ENCODE measurements at places on chromosomes 3 and 15.

- no peak for DNase-seq
Measured at GRCh38 chr3:159917141-159917540, 71.5 kb upstream of the IL12A start.

DNA sequence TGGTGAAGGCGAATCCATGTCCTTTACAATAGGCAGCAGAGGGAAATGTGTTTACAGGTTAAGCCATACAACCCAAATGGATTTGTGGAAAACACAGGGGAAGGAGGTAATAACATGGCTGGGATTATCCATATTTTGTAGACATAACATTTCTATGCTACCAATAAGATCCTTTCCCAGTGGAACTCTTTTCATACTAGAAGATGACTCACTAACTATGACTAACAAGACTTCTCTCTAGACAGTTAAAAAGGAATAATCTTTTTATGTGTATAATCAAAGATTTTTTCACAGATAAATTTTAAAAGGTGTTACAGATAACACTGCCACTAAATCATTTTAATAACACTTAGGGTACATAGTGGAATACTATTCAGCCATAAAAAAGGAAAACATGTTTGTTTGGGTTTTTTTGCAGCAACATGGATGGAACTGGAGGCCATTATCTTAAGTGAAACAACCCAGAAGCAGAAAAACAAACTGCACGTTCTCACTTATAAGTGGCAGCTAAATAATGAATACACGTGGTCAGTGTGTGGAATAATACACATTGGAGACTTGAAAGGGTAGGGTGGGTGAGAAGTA is 39.6 kb downstream of the VPS13C start:
- no peak for DNase-seq

DNA sequence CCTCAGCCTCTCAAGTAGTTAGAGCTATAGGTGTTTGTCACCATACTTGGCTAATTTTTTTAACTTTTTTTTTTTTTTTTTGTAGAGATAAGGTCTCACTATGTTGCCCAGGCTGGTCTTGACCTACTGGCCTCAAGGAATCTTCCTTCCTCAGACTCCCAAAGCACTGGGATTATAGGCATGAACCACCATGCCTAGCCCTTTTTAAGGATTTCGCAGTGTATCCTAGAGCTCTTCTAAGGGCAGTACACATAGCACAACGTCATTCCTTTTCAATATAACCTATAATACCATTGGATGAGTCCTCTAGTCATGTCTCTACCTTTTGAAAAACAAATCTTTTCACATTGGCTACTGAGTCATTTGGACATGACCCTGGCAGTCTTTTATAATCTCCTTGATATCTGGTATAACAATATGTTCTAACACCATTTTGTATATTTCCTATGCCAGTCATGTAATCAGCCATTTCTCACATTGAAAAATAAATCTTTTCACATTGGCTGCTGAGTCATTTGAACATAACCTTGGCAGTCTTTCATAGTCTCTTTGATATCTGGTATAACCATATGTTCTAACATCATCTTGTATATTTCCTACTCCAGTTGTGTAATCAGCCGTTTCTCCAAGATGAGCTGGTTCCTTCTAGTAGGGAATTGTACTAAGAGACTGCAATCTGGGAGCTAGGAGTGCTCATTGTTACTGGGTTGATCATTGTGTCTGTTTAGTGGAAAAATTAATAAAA is 944.7 kb downstream of the MCTP2 start:
- no peak for DNase-seq

DNA sequence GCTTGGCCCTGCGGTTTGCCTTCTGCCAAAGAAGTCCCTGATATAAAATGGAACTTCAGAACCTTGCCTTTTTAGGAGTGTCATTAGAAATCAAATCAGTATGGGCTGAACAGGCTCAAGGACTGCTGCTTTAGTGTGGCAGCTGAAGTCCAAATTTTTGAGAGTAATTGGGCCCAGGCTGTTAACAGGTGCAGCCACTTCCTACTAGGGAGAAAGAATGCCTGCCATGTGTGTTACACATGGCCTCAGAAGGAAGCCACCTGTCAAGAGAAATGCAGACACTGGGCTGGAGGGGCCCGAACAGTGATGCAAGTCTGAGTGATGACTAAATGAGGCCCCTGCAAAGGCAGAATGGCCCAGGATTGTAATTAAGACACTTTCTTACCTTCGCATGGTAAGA is 786.7 kb upstream of the CFAP20DC start:
- no peak for DNase-seq

DNA sequence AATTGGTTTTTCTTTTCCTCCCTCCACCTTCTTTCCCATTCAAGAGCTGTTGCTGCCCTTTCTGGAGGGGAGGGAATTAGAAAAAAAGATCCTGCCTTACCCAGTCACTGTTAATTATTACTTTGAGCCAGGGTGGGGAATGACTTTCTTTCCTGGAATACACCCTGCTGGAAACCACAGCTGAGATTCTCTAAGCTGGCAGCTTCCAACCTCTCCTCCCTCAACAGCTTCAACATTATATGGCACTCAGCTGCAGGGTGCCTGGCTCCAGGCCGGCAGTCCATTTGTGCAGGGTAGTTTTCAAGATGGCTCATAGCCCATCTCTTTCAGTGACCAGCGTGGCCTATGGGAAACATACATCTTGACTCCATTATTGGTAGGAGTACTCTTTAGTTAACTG is 105.8 kb downstream of the UBE3A start:
- no peak for DNase-seq

- DNase-seq: no peak
Measured at GRCh38 chr15:100311154-100311625, 30.6 kb downstream of the ADAMTS17 start.

DNA sequence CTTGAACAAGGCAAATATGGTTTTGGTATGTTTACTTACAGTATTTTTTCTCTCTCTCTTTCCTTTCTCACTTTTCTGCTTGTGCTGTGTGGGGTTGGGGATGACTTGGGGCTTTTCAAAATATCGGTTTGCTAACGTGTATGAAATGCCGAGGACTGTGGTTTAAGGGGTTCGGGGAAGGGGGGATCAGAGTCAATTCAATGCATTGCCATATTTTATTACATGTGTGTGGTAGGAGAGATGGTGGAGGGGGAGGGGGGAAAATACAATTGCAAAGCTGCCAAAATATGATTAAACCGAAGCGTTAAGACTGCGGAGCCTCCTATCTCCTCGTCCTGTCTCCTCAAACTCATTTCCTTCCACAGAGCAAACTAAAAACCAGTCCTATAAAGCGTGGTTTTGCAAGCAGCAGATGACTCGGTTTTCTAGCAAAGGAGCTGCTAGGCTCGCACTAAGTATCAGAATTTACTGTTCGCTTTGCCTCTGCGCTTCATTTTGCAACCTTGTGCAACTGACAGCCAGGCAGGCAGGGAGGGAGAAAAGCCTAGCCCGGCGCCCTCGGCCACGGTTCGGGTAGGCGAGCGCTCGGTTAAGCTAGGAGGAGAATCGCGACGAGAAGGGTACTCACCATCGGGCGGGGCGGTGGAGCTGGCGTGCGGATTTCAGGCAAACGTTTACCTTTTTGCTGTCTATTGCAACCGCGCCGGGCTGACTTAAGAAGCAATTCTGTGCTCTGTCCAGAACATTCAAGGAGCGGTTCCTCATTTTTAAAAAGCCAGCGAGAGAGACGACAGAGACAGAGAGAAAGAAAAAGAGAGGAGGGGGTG is 4.0 kb upstream of the NR2F2 start:
- peak; percentile 51 for DNase-seq

DNA sequence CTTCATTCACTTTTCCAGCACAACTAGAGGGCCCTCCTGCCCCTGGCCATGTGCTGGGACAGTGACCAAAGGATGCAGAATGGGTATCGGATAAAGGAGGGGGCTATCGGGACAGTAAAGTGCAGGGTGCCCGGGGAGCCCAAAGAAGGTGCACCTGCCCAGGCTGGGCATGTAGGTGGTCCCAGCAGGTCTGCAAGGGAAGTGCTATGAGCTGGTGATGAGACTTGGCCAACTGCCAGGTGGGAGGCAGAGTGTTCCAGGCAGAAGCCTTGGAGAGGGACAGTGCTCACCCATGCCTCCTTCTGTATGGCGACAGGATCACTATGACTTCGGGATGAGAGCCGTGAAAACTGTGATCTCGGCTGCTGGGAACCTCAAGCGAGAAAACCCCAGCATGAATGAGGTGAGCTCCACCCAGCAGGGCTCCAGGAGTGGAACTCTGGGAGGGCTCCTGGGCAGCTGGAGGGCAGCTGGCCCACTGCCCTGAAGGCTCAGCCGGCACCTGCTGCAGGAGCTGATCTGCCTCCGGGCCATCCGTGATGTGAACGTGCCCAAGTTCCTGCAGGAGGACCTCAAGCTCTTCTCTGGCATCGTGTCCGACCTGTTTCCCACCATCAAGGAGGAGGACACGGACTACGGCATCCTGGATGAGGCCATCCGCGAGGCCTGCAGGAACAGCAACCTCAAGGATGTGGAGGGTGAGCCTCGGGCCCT is 48.4 kb downstream of the DNAH1 start:
- no peak for DNase-seq

Data from A549 (cell line).